ENCODE measurements at places on chromosomes 1 and 21.

DNA sequence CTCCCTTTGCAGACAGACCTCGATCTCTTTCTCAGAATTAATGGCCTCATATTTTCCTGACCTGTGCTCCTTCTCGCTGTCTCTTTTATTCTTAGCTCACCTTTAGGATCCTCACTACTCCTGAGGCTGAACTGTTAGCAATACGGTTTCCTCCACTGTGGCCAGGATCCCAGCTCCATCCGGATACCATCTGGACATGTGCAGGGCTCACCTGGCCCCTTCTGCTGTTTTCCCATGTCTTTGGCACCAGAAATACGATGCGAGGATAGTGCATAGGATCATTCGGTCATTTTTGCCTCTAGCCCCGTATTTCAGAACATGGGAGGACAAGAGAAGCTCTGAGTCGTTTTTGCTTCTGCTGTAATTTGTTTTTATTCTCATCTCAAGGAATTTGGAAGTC lies 108.5 kb upstream of the KIF26B start:
- DNase-seq, result no peak

- no peak for DNase-seq
Observed at GRCh38 chr21:37136744-37137143, 63.7 kb downstream of the TTC3 start.

GRCh38 chr1:55069280-55069679 lies 29.9 kb downstream of the PCSK9 start:
- no peak for DNase-seq

DNA sequence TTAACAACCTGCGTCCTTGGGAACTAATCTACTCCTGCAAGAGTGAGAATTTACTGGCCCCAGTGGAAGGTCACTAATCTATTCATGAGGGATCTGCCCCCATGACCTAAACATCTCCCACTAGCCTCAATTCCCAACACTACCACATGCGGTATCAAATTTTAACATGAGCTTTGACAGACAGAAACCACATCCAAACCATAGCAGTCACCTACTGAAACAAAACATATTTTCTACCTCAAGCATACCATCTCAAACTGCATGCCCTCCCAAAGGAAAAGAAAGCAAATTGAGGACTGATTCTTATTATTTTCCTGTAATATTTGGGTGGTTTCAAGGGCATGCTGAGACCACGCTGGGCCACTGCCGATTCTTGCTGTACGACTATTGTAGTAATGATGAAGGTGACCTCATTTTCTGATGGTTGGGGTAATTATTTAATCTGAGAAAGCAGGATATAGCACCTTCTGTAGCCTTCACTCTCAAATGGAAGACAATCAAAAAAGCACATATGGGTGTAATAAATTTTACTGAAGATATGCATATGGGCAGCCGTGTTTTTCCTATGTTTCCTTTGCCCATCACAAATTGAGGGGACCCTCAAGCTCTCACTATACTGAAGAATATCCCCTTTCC lies 13.2 kb upstream of the GBP5 start:
- DNase-seq, result no peak

DNA sequence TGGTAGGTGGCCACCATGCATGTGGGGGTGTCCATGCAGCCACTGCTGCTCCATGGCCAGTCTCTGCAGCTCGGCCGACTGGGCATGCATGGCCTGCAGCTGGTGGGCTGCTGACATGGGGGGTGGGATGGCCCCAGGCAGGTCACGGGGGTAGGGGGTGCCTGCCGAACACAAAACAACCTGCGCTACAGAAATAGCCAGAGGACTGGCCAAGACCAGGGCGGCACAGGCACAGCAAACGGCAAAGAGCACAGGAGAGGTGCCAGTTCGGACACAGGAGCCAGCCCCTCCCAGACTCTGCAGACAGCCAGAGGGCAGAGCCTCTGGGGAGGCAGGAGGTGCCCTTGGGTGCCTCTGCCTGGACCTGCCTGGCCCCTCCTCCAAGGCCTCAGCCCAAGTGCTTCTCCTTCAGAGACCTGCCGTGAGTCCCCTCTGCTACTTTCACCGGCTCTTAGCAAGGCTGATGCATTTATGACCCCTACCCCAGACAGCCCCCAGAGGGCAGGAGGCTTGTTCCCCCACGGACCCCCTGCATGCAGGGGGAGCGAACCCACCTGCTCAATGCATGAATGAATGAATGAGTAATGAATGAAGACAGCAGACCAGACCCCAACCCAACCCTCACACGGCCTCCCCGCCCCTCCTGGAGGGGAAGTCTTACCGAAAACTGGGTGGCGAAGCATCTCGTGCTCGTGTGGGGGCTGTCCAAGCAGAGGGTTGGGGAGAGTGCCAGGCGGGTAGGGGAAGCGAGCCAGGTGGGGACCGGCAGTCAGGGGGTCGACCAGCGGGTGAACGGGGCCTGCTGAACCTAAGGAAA lies 37.7 kb downstream of the SLC45A1 start:
- no peak for DNase-seq

DNA sequence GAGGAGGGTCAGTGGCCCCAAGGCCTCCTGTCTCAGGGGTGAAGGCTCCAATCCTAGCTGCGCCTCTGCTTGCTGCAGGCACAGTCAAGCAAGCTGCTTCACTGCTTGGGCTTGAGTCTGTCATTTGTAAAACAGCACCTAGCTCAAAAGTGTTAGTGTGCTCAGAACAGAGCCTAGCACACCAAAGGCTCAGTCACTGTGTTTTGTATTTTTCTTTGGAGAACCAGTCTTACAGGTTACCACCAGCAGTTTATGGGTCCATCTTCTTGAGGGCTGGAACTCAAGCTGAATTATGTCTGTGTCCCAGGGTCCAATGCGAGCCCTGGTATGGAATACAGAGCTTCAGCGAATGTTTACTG lies 113.6 kb downstream of the DMRTB1 start:
- DNase-seq, result peak; percentile 43

DNA sequence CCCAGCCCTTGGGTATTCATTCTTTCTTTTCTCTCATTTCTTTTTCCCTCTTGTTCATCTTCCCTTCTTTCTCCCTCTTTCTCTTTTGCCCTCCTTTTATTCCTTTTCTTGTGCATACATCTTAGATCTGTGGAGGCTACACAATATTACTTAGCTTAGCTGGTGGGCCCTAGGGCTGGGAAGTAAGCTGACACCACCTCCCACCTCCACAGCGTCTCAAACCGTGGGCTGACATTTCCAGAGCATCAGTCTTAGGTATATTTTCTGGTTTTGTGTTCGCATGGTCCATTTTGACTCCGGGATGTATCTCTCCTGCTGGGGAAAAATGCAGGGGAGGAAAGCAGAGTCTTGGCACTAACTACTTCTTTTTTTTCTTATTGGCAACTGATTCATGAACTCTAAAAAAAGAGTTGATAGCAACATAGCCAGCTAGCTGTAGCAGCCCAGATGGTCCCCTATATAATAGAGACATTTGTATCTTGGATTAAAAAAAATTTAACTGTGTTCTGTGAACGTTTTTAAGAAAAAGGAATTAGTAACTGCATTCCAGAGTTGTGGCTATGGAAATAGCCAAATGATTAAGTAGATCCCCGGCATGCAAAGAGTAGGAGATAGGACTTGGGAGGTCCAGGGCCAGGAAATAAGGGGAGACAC lies 15.5 kb downstream of the CNIH3 start:
- DNase-seq, result no peak

- no peak for DNase-seq
Observed at GRCh38 chr1:205510308-205510950, 6.0 kb downstream of the CDK18 start.

DNA sequence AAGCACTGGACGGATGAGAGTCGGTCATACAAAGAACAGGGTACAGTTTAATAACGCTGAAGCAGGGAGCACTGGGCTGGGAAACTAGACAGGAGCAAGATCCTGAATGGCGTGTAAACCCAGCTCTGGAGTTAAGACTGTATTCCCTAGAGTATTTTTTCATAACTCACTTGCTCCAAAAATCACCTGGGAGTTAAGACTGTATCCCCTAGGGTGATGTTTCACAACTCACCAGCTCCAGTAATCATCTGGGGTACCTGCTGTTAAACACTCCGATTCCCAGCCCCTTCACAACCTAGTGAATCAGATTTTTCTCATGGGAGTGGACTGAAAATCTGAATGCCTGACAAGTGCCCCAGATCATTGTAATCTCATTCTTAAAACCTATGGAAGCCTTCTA lies 123.2 kb downstream of the MAB21L3 start:
- DNase-seq, result no peak

GRCh38 chr1:52973841-52974240 lies 46.8 kb downstream of the SCP2 start:
- no peak for DNase-seq

- no peak for DNase-seq
Observed at GRCh38 chr1:177480741-177481305, 310.1 kb downstream of the BRINP2 start.

- no peak for DNase-seq
Observed at GRCh38 chr1:168834225-168834872, 105.3 kb upstream of the DPT start.

GRCh38 chr21:15079269-15079668 lies 14.5 kb upstream of the NRIP1 start:
- DNase-seq, result no peak

DNA sequence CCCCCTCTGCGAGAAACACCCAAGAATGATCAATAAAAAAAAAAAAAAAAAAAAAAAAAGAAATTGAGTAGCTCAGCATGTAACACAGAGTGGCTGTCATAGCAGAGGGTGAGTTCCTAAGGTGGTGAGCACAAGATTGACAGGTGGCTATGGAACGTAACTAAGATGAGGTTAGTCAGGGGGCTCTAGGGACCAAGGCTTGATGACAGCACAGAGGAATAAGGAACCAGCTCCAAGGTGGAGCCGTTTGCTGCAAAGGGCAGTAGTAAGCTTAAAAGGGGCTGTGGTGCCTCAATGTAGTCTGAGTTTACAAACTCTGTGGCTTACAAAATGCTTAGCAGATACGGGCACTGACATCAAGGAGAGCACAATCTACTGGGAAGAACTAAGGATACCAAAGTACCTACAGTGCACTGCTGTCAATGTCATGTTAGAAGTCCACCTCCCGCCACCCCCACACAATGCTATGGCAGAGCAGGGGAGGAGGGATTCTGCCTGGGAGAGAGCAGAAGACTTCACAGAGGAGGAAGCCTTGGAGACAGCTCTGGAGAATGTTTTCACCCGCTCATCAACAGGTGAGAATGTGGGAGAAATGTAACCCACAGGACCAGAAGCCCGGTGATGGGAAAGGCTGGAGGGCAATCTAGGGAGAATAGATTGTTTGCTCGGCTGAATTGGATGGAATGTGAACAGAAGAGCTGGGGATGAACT lies 13.1 kb downstream of the IQGAP3 start:
- no peak for DNase-seq

DNA sequence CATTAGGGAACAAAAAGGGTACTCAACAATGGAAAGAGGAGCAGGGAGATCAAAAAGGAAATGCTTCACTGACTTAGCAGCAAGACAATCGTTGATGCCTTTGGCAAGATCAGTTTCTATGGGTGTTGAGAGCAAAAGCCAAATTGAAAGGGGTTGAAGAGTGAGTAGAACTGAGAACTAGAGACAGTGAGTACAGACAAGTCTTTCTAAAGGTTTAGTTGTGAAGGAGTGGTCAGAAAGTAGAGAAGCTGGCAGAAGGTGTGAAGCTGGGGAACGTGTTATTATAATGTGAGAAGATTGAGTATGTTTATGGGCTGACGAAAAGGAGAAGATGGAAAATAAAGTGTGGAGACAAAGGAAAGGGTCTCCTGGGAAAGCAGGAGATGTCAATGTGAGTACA lies 221.2 kb upstream of the USP25 start:
- no peak for DNase-seq

DNA sequence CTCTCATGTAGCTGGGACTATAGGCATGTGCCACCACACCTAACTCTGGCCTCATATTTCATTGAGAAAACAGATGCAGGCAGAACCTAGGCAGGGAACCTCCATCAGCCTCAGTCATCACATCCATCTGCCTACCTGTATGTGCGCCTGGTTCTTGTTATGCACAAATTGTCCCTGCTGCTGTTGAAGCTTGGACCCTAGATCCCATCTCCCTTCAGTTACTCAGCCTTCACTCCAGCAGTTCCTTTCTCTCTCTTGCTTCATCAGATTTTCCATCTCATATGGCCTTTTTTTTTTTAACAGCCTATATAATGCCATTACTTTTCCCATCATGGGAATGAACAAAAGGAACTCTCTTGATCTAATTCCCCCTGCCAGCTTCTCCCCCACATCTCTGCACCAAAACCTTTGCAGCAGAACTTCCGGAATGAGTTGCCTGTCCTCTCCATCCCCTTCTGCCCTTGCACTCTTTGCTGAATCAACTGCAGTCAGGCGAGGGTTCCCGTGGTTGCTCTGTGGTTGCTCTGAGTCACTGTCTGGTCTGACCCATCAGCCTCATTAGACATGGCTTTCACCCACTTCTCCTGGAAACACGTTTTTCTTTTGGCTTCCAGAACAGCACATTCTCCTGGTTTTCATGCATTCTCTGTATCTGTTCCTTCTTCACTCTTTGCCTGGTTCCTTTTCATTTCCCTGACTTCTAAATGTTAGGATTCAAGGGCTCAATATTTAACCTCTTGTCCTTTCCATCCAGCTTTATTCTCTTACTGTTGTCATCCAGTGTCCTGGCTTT lies 41.5 kb downstream of the UBE4B start:
- no peak for DNase-seq

- DNase-seq, result no peak
Observed at GRCh38 chr1:159469921-159470533, 30.5 kb downstream of the OR10J1 start.

All from NCI-H1048 (cell line).